ENCODE measurements at places on chromosomes 2 and 18.

GRCh38 chr2:163709270-163709669 is 26.5 kb downstream of the FIGN start:
- DNase-seq: no peak

GRCh38 chr2:182917924-182918323 is 51.5 kb upstream of the FRZB start:
- DNase-seq: no peak

GRCh38 chr2:218392891-218393462 is 6.7 kb upstream of the CTDSP1 start:
- DNase-seq: no peak

GRCh38 chr2:218010984-218011652 is 8.3 kb upstream of the TNS1 start:
- DNase-seq: no peak

DNA sequence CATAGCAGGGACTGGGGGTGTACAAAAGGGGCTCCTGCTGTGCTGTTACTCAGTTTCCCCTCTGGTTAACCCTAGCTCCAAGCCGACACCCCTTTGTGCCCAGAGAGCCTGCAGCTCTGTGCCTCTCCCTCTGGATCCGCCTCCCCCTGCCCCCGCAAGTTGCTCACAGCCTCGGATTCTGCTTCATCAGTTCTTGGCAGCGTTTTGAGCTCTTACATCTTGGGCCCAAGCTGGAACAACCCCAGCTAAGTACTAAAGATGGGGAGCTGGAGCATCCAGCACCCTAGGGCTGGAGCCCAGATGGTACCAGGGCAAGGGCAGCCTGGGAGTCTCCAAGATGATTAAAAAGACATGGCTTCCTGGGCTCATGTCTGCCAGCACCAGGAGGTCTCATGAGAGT is 40.7 kb downstream of the POMC start:
- no peak for DNase-seq

- no peak for DNase-seq
These were observed 24.6 kb upstream of the SPP2 start for GRCh38 chr2:234025891-234026401.

DNA sequence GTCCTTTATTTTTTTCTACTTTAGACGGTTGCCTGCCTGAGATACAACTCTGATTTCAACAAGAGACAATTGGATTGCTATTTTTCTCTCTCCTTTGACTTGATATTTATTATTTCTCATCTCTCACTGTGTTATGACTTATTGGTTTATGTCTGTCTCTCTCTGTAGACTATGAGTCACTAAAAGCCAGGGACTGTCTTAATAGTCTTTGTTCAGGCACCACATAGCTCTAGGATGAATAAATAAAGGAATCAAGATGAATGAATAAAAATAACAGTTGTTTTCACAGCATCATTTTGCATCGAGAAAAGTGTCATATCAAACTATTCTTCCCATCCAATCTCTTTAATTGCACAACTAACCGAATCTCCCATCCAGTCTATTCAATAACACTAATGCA is 31.4 kb upstream of the CD28 start:
- no peak for DNase-seq

GRCh38 chr2:236073246-236073645 is 94.9 kb downstream of the GBX2 start:
- no peak for DNase-seq

DNA sequence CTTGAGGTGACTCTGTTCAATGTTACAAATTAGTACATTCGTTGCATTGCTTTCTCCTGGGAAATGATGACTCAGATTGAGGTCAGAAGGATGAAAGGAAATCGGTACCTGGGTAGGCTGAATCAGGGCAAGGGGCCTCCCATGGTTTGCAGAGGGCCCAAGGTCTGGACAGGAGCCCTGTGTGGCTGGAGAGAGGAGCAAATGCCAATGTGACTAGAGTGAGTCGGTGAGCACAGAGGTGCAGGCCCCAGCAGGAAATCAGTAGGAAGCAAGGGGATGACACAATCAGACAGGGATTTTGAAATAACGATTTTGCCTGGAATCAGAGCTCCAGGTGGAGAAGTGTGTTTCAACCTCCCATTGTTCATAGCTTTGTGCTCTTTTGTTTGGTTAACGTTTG is 118.9 kb downstream of the CCDC102B start:
- peak; percentile 54 for DNase-seq

DNA sequence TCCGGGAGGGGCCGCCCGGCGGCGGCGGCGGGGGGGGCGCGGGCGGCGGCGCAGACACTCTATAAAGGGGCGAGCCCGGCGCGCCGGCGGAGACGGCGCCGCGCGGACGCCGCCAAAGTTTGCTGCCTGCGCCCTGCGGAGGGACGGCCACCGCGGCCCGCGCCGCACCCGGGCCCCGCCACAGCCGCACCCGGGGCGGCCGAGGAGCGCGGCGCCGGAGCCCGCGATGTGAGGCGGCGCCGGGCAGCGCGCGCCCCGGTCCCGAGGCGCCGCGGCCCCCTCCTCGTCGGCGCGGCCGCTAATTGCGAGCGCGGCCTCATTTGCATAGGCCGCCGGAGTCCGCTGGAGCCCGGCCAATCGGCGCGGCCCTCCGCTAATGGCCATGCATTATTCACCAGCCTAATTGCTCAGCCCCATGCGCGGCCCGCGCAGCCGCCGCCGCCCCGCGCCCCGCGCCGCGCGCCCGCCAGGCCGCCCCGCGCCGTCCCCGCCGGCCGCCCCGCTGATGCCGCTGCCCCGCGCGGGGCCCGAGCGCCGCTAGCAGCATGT is at the start of gene SALL3:
Gene SALL3, plus strand, starts transcription at position 89 of the 549 bp plus-strand sequence. Its CDS starts 457 bp downstream, at position 546.
- no peak for DNase-seq

DNA sequence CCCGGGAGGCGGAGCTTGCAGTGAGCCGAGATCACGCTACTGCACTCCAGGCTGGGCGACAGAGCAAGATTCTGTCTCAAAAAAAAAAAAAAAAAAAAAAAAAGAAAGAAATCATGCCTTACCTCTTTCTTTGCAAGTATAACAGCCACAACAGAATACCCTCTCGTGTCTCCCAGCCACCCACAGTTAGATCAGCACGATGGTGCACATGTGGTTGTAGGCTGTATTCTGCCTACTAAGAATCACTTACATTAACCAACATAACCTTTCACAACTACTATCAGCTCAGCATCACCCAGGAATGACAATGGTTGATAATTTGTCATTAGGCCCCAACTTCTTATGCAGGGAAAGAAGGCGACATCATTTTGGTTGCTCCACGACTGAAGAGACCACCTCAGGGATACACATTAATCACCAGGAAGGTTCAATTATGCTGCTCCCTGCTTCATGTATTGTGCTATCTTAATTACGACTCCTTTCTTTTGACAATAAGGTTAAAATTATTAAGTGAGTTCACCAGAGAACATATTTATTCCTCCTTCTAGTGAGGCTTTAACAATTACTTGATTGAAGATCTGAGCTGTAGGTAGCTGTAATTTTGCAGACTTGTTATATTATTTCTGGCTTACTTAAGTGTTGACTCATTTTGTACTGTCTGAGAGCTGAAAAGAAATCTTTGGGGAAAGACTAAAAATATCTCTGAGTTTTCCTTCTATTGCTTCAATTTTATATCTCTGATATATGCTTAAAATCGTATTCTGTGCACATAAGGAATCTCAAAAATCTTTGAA is 120.1 kb downstream of the LRP1B start:
- DNase-seq: no peak

- no peak for DNase-seq
These were observed 20.1 kb upstream of the WIPF1 start for GRCh38 chr2:174617718-174618117.

- no peak for DNase-seq
These were observed 137.6 kb upstream of the SPATS2L start for GRCh38 chr2:200168641-200169555.

DNA sequence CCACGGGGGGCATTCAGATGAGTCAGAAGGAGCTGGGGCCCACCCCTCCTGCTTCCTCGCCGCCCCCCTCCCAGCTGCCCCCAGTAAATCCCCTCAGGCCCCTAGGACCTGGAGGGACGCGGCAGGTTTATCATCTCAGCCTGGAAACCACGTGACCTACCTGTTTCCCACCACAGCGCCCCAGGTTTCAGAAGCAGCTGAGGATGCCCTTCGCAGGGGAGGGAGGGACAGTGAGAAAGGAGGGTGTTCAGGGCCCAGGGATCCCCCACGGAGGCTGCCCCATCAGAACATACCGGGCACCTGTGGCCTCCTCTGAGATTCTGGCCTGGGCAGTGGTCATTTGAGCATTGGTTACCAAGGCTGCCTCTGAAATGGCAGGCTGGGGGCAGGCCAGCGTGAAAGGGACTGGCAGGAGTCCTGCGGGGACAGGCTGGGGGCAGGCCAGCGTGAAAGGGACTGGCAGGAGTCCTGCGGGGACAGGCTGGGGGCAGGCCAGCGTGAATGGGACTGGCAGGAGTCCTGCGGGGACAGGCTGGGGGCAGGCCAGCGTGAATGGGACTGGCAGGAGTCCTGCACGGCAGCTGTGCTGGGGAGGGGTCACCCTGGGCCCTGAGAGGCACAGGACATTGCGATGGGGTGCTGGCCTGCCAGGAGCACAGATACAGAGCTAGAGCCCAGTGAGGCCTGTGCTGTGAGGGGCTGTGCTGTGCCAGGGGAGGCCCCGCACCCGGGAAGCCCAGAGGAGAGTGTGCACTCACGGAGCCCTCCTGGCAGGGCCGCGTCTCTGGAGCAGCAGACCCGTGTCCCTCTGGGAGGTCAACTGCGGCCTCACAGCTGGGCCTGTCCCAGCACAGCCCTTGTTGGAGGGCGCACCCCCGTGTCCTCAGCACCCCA is 1.6 kb downstream of the NEU4 start:
- no peak for DNase-seq

GRCh38 chr2:60710707-60711106 is 45.4 kb upstream of the PAPOLG start:
- DNase-seq: no peak

DNA sequence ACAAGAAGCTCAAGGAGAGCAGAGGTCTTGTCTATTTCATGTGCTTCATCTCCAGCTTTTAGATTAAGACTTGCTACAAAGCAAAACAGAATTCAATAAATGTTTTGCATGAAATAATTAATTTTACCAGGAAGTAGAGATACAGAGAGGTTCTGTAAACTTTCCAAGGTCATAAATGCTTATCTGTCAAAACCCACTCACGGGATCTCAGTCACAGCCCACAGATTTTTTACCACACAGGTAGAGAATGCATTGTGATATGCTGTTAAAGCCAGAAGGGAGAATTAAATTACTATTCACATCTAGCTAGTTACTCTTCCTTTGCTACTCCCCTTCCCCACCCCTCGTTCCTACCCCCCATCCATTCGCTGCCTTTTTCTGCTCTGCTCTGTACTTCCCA is 205.5 kb downstream of the DNAH7 start:
- DNase-seq: no peak

GRCh38 chr2:54681416-54681815 is 42.0 kb upstream of the EML6 start:
- DNase-seq: no peak

DNA sequence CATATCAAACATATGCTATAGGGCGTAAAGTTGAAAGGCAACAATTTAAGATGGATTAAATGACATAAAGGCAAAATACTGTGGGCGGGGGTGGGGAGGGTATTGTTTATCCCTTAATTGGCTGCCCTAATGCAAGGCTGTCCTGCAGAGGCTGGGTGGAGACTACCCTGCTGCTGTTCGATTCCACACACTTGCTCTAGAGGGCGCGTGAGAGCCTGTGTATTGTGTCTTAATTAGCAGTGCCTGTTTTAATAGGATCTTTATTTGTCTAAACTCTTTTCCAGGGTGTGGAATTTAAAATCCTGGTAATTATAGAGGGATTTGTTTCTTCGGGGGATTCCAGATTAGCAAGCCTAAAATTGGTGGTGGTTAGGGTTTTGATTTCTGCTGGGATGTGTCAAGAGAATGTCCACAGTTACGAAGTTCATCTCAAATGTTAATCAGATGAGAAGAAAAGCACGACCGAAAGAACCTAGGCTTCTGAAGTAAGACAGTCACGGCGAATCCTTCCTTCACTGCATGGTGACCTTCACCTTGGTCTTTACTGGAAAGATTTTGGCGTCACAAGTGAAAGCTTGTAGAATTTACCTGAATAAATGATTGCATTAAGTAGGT is 103.5 kb upstream of the MAP3K20 start:
- peak; percentile 36 for DNase-seq

- no peak for DNase-seq
These were observed 958.5 kb downstream of the DPP10 start for GRCh38 chr2:115400940-115401339.

GRCh38 chr2:27807476-27807875 is 36.0 kb downstream of the MRPL33 start:
- DNase-seq: peak; percentile 19

- DNase-seq: no peak
These were observed 62.7 kb downstream of the MBP start for GRCh38 chr18:77069931-77070330.

DNA sequence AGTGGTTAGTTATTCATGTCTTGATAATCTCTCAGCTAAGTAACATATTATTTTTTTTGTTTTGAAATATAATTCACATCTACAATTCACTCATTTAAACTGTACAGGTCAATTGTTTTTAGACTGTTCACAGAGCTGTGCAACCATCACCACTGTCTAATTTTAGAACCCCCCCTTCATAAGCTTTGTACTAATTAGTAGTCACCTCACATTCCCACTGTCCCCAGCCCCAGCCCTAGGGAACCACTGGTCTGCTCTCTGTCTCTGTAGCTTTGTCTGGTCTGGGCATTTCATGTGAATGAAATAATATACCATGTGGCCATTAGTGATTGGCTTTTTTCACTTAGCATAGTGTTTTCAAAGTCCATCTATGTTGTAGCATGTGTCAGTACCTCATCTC is 55.3 kb downstream of the LCLAT1 start:
- DNase-seq: no peak

- DNase-seq: peak; percentile 46
These were observed at the start of gene VWA3B for GRCh38 chr2:98086491-98087446. VWA3B (plus strand) TSS chr2:98087167; CDS start chr2:98093093, 5,926 bp downstream.

- DNase-seq: no peak
These were observed 170.6 kb downstream of the FHOD3 start for GRCh38 chr18:36468161-36468560.

- DNase-seq: no peak
These were observed 670.3 kb downstream of the NR4A2 start for GRCh38 chr2:155662224-155662623.

GRCh38 chr2:28378679-28379584 is 13.7 kb upstream of the FOSL2 start:
- no peak for DNase-seq

GRCh38 chr2:178306352-178307073 is 112.2 kb downstream of the OSBPL6 start:
- DNase-seq: peak; percentile 24

DNA sequence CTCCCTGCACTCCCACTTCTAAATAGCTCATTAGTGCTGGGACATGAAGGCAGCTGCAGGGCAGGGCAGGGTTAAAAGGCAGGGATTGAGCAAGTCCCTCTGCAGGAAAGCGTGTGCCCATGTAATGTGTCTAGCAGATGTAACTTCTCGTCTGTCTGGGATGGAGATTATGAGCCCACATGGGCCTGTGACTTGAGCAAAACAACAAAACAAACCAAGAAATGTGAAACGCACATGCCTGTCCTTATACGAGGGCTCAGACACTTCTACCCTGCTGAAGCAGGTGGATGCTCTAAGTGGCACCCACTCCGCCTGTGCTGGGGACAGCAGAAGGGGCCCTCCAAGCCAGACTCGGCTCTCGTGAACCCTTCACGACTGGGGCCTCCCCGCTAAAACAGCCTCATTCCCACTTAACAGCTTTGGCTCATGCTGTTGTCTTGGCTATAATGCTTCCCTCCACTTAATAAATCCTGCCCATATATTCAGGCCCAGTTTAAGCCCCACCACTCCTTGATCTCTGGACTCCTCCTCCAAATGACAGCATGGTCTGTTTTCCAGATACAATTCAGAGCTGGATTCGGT is 40.9 kb downstream of the TMEM247 start:
- DNase-seq: no peak

GRCh38 chr2:179331061-179331460 is 66.4 kb upstream of the SESTD1 start:
- DNase-seq: no peak
